ENCODE measurements at places on chromosomes 4 and X.

DNA sequence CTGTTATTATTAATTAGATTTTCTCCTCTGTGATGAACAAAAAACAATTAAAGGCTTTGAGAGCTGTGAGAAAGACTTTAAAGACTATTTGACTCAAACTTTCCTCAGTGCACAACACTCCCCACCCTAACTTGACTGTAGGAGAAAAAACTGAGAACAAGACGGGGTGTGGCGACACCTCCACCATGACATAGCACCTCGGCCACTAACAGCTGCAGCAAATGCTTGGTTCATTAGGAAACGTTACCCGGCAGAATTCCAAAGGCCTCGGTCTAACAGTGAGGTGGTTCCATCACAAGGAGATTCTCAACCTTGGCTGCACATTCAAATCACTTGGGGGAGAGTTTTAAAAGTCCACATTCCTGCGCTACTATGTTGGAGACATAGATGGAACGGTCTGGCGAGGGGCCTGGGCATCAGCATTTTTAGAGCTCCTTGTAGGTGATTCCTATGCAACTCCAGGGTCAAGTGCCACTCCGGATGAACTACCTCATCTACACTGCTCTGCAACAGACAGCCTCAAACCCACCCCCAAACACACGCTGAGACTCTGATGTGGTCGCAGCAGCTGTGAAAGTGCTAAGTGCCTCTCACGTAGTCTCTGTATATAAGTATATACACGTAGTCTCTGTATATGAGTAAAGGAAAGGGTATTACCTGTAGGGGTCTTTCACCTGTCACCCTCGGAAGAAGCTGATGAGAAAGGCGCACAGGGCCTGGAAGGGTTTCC is 1.0 kb downstream of the FGFBP2 start:
- DNase-seq: no peak

GRCh38 chr4:40998675-40999358 is 215.5 kb downstream of the APBB2 start:
- DNase-seq: no peak

DNA sequence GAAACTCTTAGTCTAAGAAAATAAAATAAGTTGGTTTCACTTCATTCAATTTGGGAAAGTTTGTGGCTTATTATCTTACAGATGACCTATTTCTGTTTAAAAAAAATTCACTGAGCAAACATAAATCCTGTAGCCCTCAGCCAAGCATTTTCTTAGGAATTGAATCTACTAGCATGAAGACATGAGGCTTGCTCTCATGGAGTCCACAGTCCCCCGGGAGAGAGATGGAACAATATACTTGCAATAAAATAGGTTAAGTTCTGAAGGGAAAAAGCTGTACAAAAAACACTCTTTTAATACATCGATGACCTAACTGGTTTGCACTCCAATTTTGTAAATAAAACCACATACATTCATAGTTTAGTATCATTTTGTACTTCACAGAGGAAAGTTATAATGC is 642.6 kb upstream of the FAM241A start:
- DNase-seq: no peak

DNA sequence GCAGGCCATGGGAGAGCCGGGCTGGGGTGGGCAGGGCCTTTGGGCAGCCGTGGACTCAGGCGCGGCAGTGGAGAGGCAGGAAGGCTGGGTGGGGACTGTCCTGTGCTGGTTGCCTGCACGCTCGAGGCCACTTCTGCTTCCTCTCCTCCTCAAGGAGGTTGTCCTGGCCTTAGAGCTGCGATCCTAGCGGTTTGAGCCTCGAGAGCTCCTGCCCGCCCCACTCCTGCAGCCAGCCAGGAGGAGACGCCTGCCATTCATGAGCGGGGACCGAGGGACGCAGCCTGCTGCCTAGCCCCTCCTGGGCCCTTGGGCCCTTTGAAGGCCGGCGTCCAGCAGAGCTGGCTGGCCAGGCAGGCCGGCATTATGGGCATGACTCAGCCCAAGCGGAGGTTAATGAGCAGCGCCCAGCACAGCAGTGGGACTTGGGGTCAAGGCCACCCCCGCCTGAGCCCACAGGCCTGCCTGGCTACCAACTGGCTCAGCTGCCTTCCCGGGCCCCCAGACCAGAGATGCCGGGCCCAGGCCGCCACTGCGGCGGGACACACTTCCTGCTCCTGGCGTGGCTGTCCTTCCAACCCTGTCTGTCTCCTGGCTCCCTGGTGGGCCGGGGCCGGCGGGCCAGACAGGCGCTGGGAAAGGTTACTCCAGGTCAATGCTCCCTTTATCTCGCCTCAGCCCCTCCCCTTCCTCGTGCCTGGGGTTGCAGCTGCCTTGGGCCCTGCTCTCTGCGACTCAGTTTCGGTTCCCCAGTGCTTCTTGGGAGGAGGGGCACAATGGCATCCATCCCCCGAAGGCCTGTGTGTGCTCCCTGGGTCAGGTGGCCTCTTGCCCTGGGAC is 1.8 kb downstream of the ABCD1 start:
- DNase-seq: no peak

DNA sequence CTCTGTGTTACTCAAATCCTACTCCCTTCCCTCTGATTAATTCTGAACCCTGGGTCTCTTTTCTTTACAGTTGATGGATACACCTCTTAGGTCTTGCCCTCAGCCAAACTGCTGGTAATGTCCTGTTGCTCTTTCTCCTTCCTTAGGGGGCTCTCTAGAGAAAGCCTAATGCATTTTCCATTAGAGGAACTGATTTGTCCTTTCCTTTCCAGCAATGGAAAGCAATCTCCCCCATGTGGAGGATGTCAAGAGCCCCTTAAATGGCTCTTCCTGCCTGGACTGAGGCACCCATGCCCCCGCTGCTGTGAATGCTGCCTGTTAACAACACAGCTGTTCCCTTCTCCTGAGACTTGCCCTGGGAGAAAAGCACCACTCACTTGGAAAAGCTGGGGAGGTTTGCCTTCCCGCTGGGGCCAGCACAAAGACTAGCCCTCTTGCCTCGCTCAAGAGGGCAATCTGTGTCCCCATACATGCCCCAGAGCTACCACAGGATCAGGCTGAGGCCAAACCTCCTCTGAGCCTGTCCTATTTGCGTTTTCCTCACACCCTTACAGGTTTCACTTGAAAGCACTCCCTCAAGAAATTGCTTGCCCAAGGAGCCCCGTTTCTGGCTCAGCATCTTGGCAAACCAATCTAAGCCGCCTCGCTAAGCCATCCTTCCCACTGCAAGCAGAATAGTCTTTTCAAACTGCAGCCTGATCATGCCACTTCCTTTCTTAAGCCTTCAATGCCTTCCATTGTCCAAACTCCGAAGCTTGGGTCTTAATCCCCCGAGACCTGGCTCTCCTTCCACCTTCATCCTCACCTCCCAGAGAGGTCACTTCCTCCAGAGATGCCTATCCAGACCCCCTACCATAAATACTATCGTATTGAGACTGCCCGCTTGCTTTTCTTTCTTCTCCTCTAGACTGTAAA is 23.2 kb upstream of the SMIM20 start:
- DNase-seq: no peak

DNA sequence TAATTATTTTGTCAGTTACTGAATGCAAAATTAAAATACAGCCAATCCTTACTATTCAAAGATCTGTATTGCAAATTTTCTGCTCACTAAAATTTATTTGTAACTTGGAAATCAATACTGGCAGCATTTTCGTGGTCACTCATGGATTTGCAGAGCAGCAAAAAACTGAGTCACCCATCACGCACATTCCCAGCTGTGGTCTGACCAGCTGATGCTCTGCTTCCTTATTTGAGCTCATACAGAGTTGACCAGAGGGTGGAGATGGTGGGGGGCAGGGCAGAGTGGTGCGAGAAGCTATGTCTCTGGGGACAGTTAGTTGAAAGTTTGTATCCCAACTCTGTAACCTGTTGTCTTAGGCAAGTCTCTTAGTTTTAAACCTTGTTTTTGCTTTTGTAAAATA is 214.8 kb downstream of the SPCS3 start:
- DNase-seq: no peak

GRCh38 chrX:17072721-17073230 is 126.3 kb downstream of the REPS2 start:
- DNase-seq: no peak

DNA sequence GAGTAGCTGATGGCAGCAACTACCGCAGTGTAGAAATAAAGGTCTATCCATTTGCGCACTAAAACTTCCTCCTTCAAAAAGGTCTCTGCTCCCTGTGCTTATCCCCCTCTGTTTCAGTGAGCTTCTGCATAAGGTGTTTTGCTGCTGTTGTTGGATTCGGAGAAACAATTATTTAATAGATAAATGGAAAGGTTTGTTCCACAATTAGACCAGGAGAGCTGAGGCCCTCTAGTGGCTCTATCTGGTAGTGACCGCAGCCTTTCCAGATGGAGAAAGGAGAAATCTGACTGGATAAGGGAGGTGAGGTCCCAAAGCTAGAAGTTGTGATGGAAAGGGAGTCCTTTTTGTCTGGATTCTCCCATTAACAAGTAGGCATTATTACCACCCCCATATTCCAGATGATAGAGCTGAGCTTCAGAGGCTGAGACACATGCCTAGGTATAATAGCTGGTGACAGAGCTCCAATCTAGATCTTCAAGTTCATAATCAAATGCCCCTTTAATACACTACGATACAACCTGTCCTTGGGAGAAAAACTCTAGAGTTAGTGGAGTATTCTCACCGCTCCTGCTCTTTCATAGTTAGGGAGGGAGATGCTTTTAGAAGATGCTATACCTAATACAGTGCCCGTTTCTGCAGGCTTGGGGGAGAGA is 5.1 kb upstream of the GABRQ start:
- DNase-seq: no peak

GRCh38 chr4:76003035-76003434 is 4.3 kb downstream of the CXCL9 start:
- DNase-seq: no peak

DNA sequence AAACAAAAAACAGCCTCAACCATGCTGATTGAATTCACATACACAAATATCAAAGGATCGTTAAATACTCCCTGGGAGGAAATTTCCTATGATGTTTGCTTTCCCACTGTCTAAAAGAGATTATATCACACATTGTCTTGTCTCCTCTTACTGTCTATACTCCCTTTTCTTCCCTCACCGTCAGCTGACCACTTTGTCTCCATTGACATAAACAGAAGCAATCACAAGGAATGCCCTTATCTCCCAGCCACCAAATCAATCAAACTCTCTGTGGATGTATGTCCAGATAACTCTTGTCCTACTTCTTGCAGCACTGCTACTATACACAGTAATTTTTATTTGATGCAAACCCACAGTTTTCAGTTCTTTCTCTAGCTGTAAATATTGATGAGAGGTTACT is 12.2 kb upstream of the NUDT9 start:
- DNase-seq: no peak

DNA sequence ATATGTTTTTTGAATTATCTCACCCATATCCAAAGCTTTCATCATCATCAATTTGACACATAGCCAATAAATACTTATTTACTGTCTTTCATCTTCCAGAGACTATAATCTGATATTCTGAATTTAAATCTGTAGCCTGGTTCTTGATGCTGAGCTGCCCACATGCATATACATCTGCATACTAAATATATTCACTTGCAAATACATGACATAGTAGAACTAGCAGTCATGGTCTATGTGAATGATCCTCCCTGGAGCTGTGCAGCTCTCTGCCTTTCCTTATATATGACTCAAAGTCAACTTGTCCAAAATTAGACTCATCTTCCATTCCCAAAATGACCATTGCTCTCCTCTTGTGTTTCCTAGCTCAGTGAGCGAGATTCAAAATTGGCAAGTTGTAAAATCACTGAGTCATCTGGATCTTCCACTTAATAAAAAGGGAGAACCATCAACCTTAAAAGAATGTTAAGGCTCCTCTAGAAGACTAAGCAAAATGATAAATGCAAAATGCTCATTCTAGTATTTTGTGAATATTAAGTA is 448.2 kb downstream of the PPARGC1A start:
- no peak for DNase-seq

DNA sequence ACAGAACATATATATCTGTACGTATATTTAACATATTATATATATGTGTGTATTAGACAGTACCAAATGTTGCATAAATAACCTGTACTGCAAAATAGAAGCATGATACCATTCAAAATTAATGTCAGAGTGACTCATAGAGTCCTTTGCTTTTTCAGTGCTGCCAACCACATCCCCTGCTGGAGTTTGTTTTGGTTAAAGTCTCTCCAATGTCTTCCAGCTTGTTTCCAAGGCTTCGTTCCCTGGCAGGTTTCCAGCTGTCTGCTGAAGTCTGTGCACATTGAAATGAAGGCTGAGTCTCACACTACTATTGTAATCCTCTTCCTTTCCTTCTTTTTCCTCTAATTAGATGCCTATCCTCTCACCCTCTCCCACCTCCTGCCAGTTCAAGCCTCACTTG is 14.9 kb downstream of the NRK start:
- DNase-seq: no peak

DNA sequence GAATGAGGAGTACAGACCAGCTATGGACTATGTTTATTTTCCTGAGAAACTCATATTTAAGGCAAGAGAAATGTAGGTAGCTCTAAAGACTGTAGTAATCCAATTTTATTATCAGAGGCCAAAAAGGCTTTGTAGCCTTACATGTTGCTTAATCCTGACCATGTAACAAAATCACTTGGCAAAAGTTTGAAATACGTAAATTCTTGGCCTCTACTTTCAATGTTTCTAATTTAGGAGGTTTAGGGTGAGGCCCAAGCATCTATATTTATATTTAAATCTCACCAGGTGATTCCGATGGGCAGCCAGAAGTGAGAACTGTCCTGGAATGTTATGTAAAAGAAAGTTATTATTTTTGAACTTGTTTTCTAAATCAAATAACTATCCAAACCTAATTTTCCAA is 289.7 kb downstream of the IL1RAPL1 start:
- no peak for DNase-seq

DNA sequence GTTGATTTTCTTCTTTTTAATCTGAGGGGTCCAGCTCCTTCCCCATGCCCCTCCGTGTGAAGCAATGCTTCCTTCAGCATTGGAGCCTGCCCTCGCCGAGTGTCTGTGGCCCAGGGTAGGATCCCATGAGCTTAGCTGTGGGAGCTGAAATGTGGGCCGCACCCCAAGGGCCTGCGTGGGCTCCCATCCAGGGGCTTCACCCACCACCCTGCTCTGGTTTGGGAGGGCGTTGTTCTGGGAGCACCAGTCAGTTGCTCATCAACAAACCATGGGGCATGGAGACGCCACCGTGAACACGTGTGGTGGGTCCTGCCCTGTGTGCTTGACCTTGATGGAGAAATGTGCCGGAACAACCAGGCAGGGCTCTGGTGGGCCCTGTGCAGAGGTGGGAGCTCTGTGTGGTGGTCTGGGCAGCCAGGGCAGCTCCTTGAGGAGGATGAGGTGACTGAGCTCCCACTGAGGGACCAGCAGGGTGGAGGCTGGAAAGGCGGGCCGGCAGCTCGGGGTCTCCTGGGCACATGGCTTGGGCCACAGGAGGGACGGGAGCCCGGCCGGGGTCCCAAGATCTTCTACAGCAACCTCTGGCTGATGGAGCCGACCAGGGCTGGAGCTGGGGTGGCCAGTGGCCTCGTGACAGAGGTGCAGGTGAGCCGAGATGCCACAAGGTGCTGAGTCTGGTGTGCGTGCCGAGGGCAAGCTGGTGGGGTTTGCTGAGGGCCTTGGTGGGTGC is 39.6 kb upstream of the NKX1-1 start:
- DNase-seq: no peak

- no peak for DNase-seq
Observed at GRCh38 chr4:22668301-22668700, 24.4 kb upstream of the GBA3 start.

- no peak for DNase-seq
Observed at GRCh38 chrX:38970845-38971244, 169.6 kb downstream of the MID1IP1 start.

GRCh38 chrX:118164138-118164537 is 47.5 kb upstream of the KLHL13 start:
- DNase-seq: no peak
